ENCODE measurements at places on chromosomes 7 and 10.
A peak's percentile ranks its signal among the peaks of the same experiment; 100 is the strongest.

GRCh38 chr7:142185069-142185468 is 72.8 kb downstream of the PRSS58 start:
- no peak for DNase-seq

GRCh38 chr7:113087071-113087998 is 708 bp upstream of the GPR85 start:
- DNase-seq: no peak

- no peak for DNase-seq
Observed at GRCh38 chr7:137074391-137075030, 206.1 kb downstream of the CHRM2 start.

- DNase-seq: no peak
Observed at GRCh38 chr10:118106426-118106825, 59.7 kb upstream of the RAB11FIP2 start.

- DNase-seq: no peak
Observed at GRCh38 chr7:25663877-25664276, 435.6 kb upstream of the NPVF start.

DNA sequence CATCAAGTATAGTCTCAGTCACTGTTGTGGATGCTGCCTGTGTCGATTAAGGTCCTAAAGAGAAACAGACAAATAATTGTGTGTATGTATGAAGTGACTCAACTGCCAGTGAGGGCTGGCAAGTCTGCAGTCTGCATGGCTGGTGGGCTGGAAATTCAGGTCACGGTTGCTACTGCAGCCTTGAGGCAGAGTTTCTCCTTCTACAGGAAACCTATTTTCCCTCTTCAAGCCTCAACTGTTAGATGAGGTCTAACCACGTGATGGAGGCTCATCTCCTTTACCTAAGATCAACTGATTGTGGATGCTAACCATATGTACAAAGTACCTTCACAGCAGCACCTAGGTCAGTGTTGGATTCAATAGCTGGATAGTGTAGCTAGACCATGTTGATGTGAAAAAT is 29.9 kb downstream of the MBL2 start:
- DNase-seq: no peak

- no peak for DNase-seq
Observed at GRCh38 chr7:100706672-100707311, 871 bp downstream of the POP7 start.

GRCh38 chr7:80781561-80781979 is 137.3 kb downstream of the SEMA3C start:
- no peak for DNase-seq

DNA sequence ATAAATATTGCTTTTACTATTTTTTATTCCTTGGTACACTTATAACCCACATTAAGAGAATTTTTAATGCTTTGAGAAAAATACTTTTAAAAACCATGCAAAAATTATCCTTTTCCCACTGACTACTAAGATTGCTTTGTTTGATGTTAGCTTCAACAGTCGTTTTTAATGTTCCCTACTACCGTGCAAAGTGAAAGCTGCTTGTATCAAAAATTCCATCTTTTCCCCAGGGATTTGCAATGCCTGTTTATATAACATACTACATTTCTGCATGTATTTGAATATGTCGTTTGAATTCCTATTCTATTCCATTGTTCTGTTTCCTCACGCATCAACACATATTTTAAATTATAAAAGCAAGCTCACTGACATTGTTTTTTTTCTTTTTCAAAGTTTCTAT is 54.4 kb downstream of the TFPI2 start:
- DNase-seq: no peak

- no peak for DNase-seq
Observed at GRCh38 chr7:117386110-117386706, 41.1 kb downstream of the ASZ1 start.

DNA sequence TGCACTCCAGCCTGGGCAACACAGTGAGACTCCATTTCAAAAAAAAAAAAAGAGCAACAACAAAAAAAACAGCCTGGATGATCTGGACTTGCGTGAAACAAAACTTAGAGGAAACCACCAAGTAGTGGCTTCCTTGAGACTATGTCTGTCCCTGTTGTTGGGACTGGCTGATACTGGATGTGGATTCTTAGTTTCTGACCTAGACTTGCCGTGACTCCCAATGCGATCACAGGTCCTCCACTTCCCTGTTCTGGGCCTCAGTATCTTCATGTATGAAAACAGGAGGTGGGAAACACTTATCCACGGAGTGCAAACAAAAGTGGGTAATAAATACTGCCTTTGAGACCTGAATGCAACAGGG is 125.7 kb downstream of the PRPF18 start:
- no peak for DNase-seq

GRCh38 chr10:22258471-22258870 is 40.7 kb upstream of the EBLN1 start:
- peak; percentile 29 for DNase-seq

GRCh38 chr7:7221599-7222038 is 39.3 kb downstream of the C1GALT1 start:
- DNase-seq: no peak

- DNase-seq: no peak
Observed at GRCh38 chr10:123496996-123497660, 169.0 kb upstream of the GPR26 start.

- no peak for DNase-seq
Observed at GRCh38 chr10:99930731-99931550, 78.8 kb downstream of the DNMBP start.

GRCh38 chr7:37826825-37827224 is 21.6 kb upstream of the NME8 start:
- DNase-seq: no peak

DNA sequence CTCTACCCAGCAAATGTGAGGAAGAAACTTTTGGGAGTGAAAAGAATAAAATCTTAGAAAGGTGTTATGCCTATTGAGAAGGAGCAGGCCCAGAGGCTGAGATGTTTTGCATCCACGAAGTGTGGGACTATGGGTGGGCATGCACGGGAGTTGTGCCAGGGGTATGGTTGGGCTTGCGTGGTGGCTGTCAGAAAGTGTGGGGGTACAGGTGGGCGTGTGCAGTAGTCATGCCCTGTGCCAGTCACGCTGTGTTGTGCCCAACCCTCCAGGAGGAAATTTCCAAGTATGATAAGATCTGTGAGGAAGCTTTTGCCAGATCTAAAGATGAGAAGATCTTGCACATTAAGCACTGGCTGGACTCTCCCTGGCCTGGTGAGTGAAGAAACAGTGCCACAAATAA is 52.9 kb upstream of the ZMIZ2 start:
- no peak for DNase-seq

DNA sequence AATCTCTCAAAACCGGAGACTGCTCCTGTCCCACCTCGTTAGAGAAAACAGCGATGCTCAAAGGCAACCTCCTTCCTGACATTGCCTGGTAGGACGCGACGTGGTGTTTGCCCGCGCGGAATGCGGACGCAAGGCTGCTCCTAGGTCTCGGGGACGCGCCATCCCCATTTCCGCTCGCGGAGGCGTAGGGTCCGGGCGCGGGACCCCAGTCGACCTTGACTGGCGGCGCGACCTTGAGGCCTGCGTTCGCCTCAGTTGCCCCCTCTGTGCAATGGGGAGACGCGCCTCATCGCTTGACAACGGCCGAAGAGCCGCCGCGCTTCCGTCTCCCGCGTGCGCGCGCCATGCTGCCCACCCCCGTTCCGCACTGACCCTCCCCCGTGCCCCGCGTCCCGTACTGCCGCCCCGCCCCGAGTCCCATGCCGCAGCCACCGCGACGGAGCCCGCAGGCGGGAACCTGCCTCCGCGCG is 412 bp upstream of the PPIA start:
- DNase-seq: peak; percentile 56

DNA sequence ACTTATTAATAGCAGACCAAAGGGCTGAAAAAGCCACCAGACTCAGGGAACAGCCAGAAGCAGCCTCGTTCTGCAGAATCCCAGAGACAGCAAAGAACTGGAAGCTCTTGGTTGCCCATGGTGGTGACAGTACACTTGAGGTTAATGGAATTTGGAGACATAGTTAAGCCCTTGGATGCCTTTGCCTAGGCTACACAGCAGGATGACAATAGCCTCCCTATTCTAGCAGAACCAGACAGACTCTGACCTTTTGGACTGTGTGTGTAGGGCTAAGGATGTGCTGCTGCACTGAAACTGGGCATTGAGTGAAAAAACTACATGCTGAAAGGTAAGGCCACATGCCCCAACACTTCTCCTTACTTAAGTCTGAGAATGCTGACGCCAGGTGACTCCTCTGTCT is 22.7 kb downstream of the OTUD1 start:
- no peak for DNase-seq

- no peak for DNase-seq
Observed at GRCh38 chr10:113095419-113096127, 145.5 kb downstream of the TCF7L2 start.

GRCh38 chr10:30786131-30786530 is 156.6 kb upstream of the LYZL2 start:
- no peak for DNase-seq

DNA sequence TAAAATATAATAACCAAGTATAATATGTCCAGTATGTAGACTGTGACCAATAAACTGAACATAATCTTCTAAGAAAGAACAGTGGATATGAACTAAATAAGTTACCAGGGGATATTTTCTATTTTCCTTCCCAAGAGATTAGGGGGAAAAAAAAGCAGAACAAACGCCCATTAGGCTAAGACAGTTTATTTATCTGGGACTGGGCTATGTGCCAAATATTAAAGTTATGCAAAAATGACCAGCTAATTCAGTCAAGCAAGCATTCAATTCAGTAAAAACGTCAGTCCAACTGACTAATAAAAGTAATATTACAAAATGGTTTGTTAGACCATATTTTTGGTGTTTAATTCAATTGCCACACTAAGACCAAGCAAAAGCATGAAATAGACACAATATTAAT is 122.2 kb downstream of the TSPAN12 start:
- DNase-seq: no peak

DNA sequence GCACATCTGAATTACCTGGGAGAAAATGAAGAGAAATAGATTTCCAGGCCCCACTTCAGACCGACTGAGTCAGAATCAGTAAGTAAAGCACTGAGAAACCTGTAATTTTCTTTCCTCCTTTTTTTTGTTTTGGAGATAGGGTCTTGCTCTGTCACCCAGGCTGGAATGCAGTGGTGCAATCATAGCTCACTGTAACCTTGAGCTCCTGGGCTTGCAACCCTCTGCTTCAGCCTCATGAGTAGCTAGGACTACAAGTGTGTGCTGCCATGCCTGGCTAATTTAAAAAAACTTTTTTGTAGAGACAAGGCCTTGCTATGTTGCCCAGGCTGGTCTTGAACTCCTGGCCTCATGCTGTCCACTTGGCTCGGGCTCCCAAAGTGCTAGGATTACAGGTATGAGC is 260.2 kb downstream of the STK31 start:
- no peak for DNase-seq

DNA sequence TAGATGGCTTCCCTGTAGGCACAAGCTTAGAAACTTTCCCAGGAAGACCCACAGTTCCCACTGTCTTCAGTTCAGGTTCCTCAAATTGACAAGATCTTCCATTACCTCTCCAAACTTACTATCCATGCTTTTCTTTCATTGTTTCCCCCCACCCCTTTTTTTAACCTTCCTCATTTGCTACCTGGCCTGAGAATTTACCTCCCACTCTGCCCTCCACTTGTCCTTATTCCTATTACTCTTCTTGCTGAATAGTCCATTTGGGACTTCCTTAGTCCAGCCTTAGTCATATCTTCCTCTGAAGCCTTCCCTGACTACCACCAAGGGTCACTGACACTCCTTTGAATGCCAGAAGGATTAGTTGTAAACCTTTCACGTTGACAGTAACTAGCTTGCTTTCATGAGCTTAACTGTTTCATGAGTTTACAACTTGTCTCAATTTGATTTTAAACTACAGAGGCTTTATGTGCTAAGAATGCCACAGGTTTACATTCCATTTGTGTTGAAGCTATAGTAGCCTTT is 1.2 kb upstream of the CALU start:
- DNase-seq: no peak

Measured in SHP77 treated with DMSO at 0.1 percent for 48 hours (cell line).